ENCODE measurements at places on chromosomes 7 and 10. TPM values are rescaled to one million over a fixed set of nuclear protein-coding genes. Genes with fewer than 3 reads are reported as not detected.

Gene SEMA3D
- 0.64 TPM for total RNA-seq

Gene HYAL4
- total RNA-seq = not detected

Gene CDNF
- total RNA-seq = 0.62 TPM

Gene AEBP1
- 21.6 TPM for total RNA-seq

Gene SPDYE16
- not detected for total RNA-seq
